ENCODE measurements at places on chromosomes 7 and 10.
A peak's percentile ranks its signal among the peaks of the same experiment; 100 is the strongest.

DNA sequence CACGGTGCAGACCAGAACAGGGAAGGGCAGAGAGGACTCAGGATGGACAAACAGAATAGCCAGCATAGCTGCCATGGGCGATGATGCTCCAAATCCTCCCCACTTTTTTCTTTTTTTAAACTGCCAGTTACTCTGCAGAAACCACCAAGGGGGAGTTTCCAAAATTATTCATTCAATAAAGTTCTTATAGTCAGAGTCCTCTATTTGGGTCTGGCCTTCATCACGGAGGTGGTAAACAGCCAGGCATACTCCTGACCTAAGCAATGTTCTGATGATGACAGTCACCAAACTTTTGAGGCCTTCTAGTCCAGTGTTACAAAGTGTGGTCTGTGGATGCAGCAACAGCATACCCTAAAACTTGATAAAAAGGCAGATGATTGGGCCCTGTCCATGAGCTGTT lies 12.3 kb downstream of the RAPGEF5 start:
- DNase-seq: no peak

GRCh38 chr7:122248472-122248871 lies 56.1 kb downstream of the FEZF1 start:
- DNase-seq: no peak

DNA sequence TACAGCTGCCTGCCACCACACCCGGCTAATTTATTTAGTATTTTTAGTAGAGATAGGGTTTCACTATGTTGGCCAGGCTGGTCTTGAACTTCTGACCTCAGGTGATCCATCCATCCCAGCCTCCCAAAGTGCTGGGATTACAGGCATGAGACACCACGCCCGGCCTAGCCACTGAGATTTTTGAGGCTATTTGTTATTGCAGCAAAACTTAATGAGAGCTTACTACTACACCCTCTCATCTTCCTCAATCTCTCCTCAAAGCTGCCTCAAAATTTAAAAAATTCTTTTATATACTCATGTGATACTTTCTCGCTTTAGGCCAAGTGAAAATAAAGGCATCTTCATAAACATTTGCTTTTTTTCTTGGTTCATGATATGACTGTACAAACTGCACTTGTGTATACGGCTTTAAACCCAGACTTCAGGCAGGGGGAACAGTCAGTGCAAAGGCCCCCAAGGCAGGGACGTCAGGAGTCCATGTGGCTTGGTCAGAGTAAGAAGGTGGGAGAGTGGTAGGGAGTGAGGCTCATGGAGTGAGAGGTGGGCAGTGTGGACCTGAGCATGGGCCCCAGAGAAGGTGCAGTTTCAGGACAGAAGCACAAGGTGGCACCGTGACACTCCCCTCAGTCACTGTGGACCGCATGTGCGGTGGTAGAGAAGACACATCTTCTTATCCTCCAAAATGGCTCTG lies 55.5 kb downstream of the SYPL1 start:
- DNase-seq: peak; percentile 73

- DNase-seq: peak; percentile 34
Observed at GRCh38 chr7:108455998-108456677, at the start of gene NRCAM. Gene NRCAM, minus strand, starts transcription at chr7:108456436. Its CDS starts 216,372 bp downstream, at chr7:108240064.

DNA sequence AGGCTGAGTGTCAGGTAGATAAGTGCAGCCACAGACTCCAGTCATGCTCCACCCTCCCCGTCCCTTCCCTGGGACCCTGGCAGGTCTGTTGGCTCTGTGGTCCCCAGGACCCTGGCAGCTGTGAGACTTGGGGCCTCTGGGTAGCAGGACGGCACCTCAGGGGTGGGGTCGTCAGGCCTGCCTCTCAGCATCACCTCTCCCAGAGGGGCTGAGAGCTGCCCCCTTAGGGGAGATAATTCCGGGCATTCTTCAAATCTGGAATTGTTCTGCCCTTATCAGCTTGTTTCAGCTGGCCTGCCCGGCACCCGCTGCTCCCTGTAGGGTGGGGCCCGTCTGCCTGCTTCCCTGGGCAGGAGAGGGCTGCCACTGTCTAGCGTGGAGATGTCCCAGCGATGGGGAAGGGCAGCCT lies 23.3 kb downstream of the PODXL start:
- DNase-seq: no peak

GRCh38 chr10:80371467-80371866 lies 14.9 kb downstream of the DYDC2 start:
- no peak for DNase-seq

DNA sequence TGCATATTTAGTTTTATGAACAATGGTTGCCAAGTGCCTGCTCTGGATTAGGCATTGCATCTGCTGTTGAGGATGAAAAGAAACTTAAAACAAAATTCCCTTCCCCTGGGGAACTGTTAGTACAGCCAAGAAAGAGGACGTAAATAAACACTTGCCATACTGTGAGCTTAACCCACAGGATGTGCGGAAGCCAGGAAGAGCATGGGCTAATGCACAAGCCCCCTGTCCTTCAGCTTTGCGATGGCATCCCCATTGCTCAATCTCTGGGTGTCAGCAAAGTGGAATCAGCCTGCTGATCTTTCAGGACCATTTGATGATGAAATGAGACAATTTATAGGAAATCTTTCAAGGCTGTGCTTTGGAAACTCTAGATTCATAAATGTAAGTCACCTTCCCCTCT lies 399.9 kb upstream of the IGFBP3 start:
- DNase-seq: no peak

- DNase-seq: peak; percentile 54
Observed at GRCh38 chr10:115950320-115950719, 322.7 kb downstream of the GFRA1 start.

All from M059J (cell line).